Urothelium cell line (cell line): ENCODE measurements at places on chromosomes 2 and 18.

- no peak for DNase-seq
These were observed 6.1 kb upstream of the NR4A2 start for GRCh38 chr2:156338578-156338977.

DNA sequence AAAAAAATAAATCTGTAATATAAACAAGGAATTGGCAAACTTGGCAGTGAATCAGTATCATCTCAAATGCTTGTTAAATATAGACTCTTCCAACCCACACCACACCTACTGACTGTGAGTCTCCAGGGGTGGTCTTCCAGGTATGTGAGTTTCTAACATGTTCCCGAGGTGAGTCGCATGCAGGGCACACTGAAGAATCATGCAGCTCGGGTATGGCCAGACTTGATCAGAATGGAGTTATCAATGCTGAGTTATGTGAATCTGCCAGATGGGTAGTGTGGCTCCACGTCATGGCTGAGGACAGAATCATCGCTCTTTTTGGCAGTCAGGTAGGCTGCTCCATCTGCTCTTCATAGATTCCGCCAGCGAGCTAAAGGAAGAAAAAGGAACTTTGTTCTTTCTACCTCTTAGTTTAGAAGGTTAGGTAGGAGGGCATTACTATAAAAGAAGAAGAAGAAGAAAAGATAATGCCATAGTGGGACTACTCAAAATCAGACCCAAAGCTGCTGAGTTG is 1279.7 kb upstream of the ZEB2 start:
- no peak for DNase-seq

DNA sequence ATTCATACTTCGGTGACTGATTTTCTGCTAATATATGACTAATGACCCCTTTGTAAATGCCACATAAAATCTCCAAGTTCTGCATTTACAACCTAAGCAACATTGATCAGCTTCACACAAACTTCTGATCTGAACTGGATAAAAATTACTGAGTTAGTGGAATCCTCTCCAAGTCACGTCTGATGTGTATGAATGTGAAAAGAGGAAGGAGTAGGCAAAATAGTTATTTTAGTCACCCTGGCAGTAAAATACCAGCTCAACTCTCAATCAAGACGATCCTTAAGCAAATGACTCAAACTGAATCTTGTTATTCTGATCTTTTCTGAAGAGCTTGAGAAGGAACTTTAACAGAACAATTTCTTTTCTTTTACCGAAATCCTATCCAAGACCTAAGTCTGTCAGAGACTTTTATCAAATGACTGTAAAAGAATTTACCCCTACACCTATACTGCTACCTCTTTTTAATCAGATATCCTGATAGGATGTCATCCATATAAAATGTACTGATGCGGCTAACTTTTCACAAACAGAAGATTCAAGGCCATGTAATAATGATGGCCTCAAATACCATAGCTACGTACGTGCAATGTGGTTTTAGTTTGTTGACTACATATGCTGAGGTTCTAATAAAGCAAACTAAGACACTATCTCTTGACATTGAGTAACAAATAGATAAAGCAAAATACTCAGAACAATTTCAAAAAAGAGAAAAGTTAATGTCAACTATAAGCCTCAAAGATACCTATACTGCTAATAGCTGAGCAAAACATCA is 23.7 kb downstream of the CUL3 start:
- no peak for DNase-seq

DNA sequence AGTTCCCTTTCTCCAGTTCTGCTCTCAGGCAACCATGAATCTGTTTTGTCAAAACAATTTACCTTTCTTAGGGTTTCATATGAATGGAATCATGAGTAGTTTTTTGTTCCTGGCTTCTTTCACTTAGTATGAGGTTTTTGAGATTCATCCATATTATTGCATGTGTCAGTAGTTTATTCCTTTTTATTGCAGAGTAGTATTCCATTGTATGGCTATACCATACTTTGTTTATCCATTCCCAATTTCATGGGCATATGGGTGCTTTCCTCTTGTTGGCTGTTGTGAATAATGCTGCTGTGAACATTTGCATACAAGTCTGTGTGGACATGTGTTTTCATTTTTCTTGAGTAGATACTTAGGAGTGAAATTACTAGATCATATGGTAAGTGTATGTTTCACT is 46.0 kb downstream of the SANBR start:
- DNase-seq: no peak

GRCh38 chr18:21450913-21451312 is 149.6 kb downstream of the ESCO1 start:
- no peak for DNase-seq

- no peak for DNase-seq
These were observed 169.7 kb upstream of the NOSTRIN start for GRCh38 chr2:168632709-168633121.
